ENCODE measurements at places on chromosomes 7 and 10. TPM values are rescaled to one million over a fixed set of nuclear protein-coding genes. Genes with fewer than 3 reads are reported as not detected.

CACNB2 gene
- total RNA-seq, result 0.85 TPM

GRCh38 chr7:151505836-151506468 lies 13.7 kb downstream of the RHEB start:
- no peak for DNase-seq

HECTD2 gene
- 3.9 TPM for total RNA-seq

ITPRID1 gene
- 0.05 TPM for total RNA-seq

- no peak for DNase-seq
These were observed 64.4 kb downstream of the GRB10 start for GRCh38 chr7:50718311-50718710.

DNA sequence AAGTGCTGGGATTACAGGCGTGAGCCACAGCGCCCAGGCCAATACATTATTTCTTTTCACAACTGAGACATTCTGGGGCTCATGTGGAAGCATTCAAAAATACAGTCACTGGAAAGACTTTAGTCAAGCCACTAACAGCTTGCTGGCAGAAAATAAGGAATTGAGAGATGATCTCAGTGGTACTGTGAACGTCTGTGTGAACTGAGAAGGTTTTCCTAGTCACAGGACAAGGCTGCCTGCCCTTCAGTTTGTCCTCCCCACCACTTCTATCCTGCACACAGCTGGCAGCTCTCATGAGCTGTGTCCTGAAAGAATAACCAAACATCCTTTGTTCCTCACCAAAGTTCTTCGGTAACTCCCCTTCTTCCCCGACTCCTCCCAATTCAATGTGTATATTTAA lies 31.3 kb upstream of the ITGA8 start:
- DNase-seq, result no peak

SEC24C gene
- 40.2 TPM for total RNA-seq

SCART1 gene
- 0.94 TPM for total RNA-seq

- no peak for DNase-seq
These were observed 23.7 kb downstream of the CREM start for GRCh38 chr10:35150308-35150707.

TDRD1 gene
- total RNA-seq, result 0.52 TPM

DNA sequence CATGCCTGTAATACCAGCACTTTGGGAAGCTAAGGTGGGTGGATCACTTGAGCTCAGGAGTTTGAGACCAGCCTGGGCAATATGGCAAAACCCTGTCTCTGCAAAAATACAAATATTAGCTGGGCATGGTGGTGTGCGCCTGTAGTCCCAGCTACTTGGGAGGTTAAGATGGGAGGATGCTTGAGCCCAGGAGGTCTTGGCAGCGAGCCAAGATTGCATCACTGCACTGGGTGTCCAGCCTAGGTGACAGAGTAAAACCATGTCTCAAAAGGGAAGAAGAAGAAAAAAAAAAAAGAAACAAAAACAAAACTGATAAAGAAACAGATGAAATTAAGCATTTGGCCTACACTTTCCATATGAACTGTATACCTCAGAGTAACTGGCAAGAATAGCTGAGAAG lies 319.2 kb downstream of the PARD3 start:
- DNase-seq, result no peak

DNA sequence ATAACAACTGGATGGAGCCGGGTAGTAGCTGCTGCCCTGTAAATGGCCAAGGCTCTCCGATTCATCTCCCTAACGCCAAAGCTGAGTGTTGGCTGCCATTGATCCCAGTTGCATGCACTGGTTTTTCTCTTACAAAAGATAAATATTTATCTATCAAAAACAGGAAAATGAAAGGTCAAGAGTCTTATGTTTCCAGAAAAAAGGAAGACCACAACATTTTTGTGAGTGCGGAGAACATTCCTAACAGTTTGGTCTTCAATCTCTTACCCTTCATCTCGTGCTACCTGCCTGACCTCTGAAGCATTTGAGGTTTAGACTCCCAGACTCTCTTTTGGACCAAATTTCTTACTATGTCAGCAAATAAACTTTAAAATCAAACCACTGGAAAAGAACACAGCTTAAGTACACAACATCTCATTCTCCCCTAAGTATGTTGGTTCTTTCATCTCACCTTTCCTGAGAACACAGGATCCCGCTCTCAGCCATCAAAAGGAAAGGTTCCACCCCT lies 61.6 kb downstream of the SORBS1 start:
- DNase-seq, result no peak

GRCh38 chr7:138848056-138848980 lies 50.3 kb upstream of the ATP6V0A4 start:
- no peak for DNase-seq

DNA sequence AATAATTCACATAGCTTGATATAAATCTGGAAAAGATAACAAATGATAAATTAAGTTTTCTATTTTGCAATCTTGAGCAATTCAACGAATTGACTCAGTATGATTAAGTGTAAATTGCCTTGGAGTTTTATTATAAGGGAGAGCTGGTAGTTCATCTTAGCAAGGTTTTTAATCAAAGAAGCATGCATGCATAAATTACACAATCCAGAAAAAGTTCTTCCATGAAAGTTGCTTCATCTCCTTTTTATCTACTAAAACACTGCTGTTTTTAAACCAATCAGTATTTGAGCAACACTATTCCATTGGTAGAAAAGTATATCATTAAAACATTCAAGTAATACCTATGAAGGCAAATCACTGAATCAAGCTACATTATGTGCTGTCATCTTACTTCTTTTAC lies 47.6 kb downstream of the POT1 start:
- no peak for DNase-seq

- no peak for DNase-seq
These were observed 171.6 kb upstream of the MKI67 start for GRCh38 chr10:128297709-128298378.

DNA sequence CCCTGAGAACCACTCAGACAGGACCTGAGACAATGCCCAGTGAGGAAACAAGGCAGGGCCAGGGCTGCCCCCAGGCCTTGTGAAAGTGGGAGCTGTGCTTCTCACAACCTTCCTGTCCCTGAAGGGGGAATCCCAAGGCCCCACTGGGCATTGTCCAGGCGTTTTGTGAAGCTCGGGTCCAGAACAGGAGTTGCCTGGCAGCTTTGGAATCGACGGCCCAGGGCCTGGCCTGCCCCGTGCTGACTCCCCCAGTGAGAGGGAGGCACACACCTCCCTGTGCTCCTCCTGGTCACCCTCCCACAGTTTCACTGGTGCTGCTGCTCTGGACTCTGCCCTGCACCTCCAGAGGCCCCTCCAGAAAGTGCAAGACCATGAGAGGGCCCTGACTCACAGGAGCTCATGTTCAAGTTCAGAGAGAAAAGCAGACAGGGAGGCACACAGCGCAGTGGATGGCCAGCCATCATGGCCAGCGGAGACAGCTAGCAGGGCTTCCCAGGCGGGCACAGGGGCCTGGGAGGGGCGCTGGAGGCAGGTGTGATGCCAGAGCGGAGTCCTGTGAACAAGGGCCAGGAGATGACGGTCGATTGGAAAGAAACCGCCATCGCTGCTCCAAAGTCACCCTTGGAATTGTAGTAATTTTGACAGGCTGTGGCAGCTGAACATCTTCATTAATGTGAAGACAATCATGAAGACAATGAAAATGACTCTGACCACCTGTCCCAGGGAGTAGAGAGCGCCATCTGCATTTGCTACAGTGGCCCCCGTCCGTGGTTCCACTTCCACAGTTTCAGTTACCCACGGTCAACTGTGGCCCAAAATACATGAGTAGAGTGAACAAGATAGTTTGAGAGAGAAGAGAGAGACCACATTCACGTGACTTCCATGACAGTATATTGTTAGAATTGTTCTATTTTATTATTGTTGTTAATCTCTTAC lies 103.7 kb downstream of the MKI67 start:
- no peak for DNase-seq

- DNase-seq, result no peak
These were observed 22.5 kb downstream of the TMEM176A start for GRCh38 chr7:150823043-150823442.

DNA sequence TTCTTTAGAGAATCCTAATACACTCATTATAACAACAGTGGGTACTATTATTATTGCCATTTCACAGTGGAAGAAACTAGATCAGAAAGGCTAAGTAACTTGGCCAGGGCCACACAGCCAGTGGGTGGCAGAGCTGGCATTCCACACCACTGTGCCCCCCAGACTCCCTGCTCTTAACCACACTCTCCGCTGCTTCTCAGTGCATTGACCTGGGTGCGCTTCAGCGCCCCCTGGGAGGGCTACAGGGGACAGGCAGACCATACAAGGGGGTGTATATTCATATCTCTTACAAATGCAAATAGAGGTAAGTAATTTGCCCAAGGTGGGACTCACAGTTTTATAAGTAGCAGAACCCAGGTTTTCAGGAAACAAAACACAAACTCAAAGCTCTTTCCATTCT lies 77.0 kb upstream of the NMT2 start:
- DNase-seq, result peak; percentile 71

DNA sequence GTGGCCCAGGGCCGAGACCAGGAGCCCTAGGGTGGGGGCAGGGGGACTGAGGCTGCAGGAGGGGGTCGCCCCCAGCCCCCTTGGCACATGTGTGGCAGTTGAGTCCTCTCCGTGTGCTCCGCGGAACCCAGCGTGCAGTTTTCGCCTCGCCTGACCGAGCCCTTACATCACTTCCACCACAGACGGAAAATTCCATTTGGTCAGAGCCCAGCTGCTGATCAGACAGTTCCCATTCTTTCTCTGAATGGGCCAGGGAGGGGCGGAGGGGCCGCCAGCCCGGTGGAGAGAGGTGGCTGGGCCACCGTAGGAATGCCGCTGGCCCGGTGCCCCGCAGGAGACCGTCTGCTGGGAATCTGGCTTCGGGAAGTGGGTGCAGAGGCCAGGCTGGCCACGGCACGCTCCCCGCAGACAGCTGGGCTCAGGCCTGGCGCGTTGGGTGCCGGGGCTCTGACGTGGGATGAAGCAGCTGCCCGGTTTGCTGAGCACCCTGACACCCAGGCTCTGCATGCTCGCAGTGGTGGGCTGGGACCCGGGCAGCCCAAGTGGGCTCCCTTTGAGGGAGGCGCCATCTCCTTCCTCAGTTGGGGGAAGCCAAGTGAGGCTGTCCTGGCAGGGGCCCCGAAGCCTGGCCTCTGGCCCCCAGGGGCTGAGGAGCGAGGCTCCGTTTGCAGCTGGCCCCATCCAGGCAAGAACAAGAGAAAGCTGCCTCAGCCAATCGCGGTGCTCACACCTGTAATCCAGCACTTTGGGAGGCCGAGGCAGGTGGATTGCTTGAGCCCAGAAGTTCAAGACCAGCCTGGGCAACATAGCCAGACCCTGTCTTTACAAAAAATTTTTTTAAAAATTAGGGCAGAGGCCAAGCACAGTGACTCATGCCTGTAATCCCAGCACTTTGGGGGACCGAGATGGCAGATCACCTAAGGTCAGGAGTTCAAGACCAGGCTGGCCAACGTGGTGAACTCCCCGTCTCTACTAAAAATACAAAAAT lies 9.9 kb downstream of the TTYH3 start:
- no peak for DNase-seq

HTR7 gene
- 0.14 TPM for total RNA-seq

DNA sequence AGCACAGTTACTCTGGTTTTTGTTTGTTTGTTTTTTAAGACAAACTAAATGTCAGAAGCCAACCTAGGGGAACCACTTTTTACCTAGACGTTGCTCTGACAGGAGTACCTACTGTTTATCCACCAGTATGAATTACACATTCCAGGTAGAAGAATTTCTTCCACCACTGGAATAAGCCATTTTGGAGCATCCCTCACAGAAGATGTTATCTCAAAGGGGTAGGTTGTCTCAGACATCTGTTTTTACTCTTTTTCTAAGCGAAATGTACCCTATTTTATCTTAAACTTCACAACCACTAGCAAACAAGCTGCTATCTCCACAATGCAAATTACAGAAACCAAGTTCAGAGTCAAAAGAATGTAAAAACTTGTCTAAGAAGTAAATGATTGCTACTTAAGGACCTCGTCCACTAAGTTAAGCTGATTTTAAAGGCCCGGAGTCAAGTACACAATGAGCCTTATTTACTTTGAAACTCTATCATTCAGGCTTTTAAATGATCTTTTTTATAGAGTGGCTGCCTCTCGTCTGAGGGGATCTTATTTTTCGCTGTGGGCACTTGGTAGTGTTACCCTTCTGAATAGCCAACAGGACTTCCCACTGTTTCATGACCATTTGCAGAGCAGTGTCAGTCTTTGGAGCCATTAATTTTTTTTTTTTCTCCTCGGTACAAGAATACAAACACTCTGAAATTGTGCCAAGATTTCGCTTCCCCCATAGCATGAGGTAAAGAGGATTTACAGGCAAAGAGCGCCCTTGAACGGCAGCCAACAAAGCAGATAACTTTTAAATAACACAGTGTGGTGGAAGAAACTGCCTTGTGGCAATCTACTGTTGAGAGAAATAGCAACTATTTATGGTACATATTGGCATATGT lies 15.7 kb upstream of the ARMC3 start:
- no peak for DNase-seq

DNA sequence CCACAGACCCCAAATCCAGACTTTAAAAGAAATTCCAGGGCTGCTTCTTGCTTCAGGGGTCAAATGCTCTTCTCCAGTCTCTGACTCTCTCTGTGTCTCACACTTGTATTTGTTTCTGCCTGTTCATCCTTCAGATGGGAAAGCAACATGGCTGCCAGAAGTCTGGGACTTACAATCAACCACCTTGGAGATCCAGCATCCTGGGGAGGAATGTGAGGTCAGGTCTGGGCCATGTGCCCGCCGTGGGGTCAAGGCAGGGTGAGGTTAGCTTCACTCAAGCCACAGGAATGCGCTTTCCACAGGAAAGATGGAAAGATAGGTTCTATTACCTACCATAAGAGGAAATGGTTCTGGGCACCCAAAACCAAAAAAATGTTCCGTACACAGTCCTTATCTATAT lies 34.3 kb upstream of the NPVF start:
- DNase-seq, result no peak

GRCh38 chr10:14779001-14779651 lies 4.4 kb upstream of the FAM107B start:
- no peak for DNase-seq

- DNase-seq, result no peak
These were observed 7.6 kb upstream of the VPS37D start for GRCh38 chr7:73659983-73660382.

GRCh38 chr10:127945341-127945758 lies 38.4 kb downstream of the PTPRE start:
- DNase-seq, result no peak

Measured in thymus (tissue), 14 donors.